ENCODE measurements at places on chromosomes 1 and 21.

DNA sequence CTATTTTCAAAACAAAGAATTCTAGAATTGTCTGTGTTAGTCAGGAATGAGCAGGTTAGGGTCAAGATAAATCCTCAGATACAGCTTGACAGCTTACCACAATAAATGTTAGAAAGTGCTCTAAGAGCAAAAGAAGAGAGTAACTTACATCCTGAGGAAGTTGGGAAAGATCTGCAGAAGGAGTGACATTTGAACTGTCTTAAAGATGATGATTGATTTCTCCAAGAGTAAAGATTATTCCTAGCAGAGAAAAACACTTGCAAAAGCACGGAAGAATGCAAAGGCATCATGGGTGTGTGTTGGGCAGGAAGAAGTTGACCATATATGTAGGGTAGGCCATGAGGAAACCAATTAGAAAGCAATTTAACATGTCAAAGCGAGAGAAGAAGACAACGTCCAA is 175.4 kb downstream of the LRRC7 start:
- no peak for DNase-seq

- peak; percentile 58 for DNase-seq
Observed at GRCh38 chr1:45326627-45327623, at the start of gene HPDL. Gene HPDL, plus strand, starts transcription at chr1:45326895. Its CDS starts 254 bp downstream, at chr1:45327149.

GRCh38 chr1:168330285-168330684 is 49.6 kb downstream of the TBX19 start:
- DNase-seq = no peak

- no peak for DNase-seq
Observed at GRCh38 chr1:158035014-158035413, 41.6 kb downstream of the KIRREL1 start.

DNA sequence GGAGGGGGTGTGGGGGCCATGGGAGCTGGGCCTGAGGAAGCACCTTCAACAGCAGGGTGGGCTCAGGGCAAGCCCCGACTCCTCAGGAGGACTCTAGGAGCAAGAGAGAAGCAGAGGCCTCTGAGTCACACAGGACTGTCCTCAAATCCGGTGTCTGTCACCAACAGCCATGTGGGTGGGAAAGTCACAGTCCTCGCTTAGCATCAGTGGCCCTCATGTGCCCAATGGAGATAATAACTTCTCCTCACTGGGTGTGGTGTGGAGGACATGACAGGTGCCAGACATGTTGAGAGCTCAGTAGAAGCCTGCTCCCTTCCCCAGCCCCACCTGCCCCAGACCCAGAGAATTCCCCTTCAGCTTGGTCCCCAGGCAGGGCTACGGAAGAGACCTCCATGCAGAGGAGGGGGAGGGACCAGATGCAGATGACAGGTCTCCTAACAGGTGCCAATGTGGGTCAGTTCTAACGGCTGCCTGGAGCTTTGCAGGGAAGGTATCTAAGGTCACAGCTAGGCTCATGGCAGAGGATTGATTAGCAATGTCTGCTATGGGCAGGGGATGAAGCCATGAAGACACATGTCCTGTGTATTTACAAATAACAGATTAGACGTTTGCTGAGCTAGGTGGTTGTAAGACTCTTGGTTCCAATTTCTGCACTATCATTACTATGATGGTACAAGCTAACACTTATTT is 30.2 kb downstream of the TTC39A start:
- no peak for DNase-seq

- DNase-seq = no peak
Observed at GRCh38 chr1:212514056-212514614, 81.4 kb downstream of the NENF start.

GRCh38 chr1:47393141-47393540 is 22.9 kb upstream of the FOXE3 start:
- no peak for DNase-seq

DNA sequence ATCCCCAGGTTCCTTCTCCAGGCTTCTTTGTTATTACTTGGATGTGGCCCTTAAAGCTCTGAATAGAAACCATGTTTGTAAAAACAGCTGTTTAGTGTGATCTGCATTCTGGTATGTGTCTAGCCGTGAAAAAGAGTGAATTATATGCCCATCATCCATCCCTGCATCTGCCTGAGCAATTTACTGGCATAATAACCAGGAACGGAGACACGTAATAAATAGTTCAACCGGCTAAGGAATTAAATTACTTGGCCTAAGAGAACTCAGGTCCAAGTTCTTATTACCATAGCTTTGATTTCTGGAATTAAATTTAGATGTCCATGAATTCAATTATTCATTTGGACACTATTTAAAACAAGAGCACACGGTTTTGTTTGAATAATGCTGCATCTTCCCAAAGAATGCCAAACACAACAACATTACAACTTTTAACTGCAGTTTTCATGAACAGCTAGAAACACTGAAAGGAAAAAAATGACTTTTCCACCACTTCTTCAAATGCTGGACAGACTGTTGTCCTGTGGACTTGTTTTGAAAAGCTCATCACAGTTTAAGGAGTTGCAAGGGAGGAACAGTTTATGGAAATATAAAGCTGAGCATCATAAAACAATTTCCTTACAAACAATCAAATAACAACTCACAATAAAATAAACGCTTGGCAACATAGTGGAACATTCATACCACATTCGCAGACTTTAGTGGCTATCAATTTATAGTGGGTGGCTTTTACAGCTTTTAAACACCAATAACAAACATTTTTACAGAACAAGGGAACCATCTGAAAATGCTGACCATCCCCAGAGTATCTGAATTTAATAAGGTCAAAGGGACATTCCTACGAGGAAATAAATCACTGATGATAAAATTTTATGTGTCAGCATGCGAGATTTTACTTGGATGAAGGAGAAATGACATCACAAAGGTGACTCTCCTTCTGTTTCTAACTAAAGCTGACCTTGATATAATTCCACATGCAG is 144.7 kb downstream of the APP start:
- no peak for DNase-seq

GRCh38 chr1:226820941-226821718 is 49.3 kb upstream of the PSEN2 start:
- DNase-seq = no peak

- DNase-seq = no peak
Observed at GRCh38 chr1:39576016-39576657, 453 bp downstream of the PABPC4 start.

GRCh38 chr1:228664399-228664914 is 70.8 kb upstream of the RHOU start:
- peak; percentile 38 for DNase-seq

- no peak for DNase-seq
Observed at GRCh38 chr1:20448671-20449071, 37.3 kb downstream of the CAMK2N1 start.

DNA sequence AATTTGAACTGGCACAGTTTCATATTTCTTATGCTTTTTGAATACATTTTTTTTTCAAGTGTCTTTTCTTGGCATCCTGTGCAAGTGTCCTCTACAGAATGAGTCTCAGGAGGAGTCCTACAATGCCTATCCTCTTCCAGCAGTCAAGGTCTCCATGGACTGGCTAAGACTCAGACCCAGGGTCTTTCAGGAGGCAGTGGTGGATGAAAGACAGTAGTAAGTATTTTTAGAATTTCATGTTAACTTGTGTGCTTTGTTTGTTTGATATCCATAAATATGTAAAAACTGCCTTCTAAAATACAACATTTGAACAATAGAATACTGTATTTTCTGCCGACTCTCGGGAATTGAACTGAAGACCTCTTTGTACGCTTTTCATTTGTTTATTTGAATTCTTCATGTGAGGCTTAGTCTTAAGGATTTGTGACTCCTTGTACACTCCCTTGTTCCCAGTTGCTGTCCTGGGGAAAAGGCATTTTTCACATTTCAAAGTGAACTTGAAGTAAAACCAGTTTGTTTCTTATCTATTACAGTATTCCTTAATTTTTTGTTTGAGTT is 56.6 kb downstream of the NCF2 start:
- DNase-seq = no peak

GRCh38 chr1:3522564-3523265 is 68.2 kb downstream of the ARHGEF16 start:
- no peak for DNase-seq

DNA sequence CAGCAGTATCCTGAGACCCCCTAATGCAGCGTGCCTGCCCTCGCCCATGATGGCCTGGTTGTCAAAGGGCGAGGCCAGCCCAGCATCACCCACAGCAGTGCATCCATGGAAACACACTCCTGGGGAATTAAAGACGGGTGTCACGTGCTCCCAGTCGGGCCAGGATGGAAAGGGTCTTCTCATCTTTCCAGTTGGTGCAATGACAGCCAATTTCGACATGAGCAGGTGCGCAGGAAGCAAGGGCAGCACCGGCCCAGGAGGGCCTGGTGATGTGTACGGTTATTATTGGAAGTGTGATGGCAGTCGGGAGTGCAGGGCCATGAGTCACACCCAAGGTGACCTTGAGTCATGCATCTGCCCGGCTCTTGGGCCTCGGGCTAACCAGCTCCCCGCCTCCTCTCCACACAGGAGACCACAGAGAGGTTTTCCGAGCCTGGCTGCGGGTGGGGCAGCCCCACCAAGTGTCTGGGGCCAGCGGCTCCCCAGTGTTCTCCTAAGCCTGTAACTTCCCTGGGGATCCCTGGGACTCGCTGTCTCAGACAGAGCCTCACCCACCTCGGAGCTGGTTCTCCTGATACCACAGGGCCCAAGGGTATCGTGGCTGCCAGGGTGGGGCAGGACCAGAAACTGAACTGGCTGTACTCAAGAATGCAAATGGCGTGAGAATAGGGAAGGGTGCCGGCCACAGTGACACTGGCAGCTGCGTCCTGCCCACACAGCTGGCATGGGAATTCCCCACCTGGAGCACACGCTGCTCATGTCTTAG is 119.8 kb downstream of the SIK1 start:
- DNase-seq = no peak

Data from stimulated activated CD8-positive, alpha-beta memory T cell treated with anti-CD3 and anti-CD28 coated beads, Interleukin-12 subunit alpha, Interleukin-12 subunit beta, amount 100 ng/mL, for 4 hours (primary cell).